Activated T-helper 1 cell treated with anti-CD3 and anti-CD28 coated beads, Interleukin-2, amount 50 U/mL, for 16 hours (primary cell): ENCODE measurements at places on chromosomes 5 and 9.

DNA sequence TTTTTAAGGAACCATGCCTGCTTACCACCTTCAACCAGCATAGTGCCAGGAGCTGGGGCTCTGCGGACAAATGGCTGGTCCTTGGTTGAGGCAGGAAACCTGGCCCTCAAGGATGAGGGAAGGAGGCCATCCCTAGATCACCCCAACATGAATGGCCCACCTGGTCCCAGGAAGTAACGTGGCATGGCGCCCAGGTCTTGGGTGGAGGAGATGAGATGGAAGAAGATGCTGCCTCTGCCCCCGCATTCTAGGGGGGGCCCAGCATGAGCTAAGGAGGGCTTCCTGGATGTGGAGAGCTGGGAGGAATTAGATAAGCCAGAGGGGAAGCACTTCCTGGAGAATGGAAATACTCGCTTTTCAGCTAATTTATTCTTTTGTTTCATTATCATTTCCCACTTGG is 95.0 kb downstream of the DAB2IP start:
- DNase-seq: no peak

DNA sequence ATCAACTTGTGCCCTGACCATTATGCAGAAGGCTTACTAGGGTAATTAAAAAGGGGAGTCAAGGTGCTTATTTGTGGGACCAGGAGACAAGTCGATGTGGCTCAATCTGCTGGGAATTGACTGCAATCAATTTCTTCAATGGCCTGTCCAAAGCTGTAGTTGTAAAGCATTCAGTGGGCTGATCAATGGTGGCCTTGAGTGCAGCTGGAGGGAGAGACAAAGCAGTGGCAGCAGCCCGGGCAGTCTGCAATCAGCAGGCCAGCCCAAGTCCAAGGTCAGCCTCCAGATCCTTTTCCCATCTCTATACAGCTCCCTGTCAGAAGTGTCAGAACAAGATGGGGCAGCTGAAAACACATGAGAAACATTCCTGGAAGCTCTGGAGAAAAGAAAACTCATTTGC is 51.0 kb upstream of the BRINP1 start:
- DNase-seq: no peak

DNA sequence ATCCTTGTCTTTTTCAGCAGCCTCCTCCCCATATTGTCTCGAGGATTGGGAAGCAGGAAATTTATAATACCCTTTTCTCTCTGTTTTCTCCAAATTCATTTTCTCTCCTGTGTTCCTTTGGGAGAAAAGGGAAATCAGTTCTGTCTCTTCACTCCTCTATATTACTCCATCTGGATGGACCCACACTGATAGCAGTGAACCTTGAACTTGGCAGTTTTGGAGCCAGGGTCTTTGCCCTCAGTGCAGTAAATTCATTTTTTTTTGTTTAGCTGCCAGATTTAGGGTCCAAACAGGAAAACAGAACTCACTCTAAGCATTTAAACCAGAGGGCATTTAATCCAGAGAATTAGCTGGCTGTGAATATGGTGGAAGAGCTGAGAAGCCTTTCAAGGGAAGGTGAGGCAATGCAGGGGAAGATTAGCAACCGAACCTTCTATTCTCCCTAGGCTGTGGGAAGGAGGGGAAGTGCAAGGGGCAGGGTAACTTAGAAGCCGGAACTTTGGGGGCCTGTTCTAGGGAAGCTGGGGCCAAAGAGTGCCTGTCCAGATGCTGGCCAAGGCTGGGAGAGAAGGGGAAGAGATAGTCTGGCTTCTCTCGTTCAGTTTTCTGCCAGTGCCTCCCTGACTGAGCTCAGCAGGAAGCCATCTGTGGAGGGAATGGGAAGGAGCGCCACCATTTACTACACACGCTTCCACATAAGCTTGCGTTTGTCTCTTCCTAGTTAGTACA is 16.3 kb upstream of the NPR2 start:
- no peak for DNase-seq

- no peak for DNase-seq
Observed at GRCh38 chr9:23686257-23686656, 139.8 kb downstream of the ELAVL2 start.

- DNase-seq: no peak
Observed at GRCh38 chr5:139812323-139812722, 16.7 kb downstream of the PSD2 start.

DNA sequence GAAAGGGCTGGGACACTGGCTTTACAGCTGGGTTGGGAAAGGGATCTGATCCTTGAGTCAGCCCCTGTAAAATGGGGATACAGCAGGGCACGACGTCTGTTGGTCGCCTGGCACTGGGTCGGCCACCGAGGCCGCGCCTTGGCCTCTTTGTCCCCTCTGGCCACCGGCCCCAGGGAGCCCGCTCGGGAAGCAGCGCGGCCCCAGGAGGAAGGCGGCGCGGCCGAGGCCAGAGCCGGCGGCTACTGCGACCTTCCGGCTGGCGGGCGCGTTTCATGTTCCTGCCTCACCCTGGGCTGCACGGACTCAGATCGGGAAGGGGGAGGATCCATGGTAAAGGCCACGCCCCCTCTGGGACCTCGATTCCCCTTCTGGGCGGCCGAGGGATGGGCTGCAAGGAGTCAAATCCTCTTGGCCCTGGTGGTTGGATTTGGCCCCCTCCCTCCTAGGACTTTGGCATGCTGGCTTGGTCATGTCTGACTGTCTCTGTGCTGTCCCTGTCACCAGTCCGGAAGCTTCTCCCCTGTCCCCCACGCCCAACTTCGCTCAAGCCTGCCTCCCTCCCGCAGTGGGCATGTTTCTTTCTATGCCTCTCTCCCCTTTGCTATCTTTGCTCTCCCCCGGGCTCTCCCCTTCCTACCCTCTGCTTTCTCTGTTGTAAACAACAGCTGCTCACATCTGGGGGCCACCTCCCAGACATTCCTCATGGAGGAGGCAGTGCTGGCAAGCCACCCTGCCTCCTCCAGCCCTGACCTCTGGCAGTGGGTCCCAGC is 25.8 kb downstream of the FPGS start:
- no peak for DNase-seq

GRCh38 chr5:64585646-64586045 is 79.8 kb downstream of the RGS7BP start:
- DNase-seq: no peak

- DNase-seq: no peak
Observed at GRCh38 chr5:127003798-127004495, 26.4 kb downstream of the MARCHF3 start.

DNA sequence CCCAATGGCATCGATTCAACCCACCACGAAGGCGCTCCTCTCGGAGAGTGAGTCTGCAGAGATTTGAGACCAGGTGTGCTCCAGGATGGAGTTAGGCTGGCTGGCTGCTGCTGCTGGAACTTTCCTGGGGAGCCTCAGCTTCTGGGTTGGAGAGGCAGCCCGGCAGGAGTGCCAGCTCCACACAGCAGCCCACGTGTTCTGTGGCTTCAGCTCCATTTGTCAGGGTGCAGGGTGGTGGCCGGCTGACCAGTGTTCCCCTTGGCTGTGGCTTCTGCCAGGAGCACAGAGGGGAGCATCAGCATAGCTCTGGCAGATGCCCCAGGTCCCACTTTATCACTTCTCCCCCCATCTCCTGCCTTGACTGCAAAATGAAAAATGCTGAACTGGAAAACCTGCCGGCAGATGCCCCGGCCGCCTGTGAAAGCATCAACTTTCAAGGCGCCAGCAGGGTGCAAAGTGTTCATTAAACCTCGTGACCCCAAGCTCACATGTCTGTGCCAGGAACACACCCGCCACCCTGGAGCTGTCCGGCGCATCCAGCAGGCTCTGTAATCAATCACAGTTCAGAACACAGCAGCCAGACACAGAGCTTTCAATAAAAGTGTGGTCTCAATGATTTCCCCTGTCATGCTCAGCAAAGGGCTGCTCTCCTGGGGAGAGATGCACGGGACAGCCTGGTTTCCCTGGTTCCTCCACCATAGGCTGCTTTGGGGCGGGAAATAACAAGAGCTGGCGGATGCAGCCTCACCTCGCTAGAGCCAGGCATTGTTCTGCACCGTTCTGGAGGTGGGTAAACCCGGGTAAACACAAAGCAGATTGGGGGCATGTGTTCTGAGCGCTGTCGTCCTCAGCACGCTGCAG is 53.2 kb downstream of the TRIP13 start:
- no peak for DNase-seq

- no peak for DNase-seq
Observed at GRCh38 chr9:104025104-104025503, 69.0 kb upstream of the SMC2 start.

- DNase-seq: no peak
Observed at GRCh38 chr9:34046784-34047379, 1.8 kb downstream of the UBAP2 start.

GRCh38 chr9:8552732-8553131 is 753.2 kb upstream of the DMAC1 start:
- DNase-seq: no peak

GRCh38 chr5:73282383-73282782 is 109.4 kb downstream of the TMEM174 start:
- no peak for DNase-seq

GRCh38 chr9:96417051-96417586 is 1.1 kb downstream of the ZNF367 start:
- peak; percentile 87 for DNase-seq

GRCh38 chr5:78046006-78046405 is 248.5 kb downstream of the AP3B1 start:
- DNase-seq: no peak

- DNase-seq: no peak
Observed at GRCh38 chr9:113587471-113588031, 124.0 kb downstream of the RGS3 start.

- no peak for DNase-seq
Observed at GRCh38 chr5:72644296-72644695, 137.1 kb upstream of the ZNF366 start.

DNA sequence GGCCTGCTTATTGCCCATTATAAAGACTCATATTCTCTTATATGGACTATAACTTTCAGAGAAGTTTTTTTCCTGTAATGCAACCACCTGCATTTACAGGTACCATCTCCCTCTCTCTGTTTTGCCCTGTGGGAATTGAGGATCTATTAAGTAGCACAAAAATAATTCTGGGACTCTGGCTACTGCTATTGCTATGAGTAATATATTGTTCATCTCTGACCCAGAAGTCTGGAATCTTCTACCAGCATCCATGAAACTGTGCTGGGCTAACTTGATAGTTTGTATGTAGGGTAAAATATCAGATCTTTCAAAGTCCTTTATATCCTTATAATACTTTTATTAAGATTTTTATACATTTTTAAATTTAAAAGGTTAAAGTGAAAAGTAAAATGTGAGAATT is 607.2 kb downstream of the EFNA5 start:
- no peak for DNase-seq

DNA sequence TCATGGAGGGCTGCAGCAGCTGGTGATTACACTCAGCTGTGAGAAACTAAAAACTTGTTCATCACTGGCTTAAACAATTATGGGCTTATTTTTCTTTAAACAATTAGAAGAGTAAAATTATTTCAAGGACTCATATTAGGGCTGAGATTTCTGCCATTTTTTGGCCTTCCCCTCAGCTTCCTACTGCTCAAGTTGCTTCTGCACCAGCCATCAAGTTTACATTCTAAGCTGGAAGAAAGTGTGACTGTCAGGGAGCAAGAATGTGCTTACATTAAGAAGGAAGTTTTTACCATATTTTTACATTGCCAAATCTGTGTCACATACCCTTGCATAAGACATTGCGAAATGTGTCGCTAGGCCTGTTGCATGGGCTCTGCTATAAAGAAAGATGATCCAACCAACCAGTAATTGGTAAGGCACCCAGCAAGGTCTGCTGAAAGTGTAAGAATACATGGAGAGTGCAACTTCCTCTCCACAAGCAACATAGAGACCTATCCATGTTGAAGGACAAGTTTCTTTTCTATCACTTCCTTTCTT is 260.3 kb upstream of the CDH10 start:
- no peak for DNase-seq

- no peak for DNase-seq
Observed at GRCh38 chr5:68465934-68466551, 250.5 kb downstream of the PIK3R1 start.

DNA sequence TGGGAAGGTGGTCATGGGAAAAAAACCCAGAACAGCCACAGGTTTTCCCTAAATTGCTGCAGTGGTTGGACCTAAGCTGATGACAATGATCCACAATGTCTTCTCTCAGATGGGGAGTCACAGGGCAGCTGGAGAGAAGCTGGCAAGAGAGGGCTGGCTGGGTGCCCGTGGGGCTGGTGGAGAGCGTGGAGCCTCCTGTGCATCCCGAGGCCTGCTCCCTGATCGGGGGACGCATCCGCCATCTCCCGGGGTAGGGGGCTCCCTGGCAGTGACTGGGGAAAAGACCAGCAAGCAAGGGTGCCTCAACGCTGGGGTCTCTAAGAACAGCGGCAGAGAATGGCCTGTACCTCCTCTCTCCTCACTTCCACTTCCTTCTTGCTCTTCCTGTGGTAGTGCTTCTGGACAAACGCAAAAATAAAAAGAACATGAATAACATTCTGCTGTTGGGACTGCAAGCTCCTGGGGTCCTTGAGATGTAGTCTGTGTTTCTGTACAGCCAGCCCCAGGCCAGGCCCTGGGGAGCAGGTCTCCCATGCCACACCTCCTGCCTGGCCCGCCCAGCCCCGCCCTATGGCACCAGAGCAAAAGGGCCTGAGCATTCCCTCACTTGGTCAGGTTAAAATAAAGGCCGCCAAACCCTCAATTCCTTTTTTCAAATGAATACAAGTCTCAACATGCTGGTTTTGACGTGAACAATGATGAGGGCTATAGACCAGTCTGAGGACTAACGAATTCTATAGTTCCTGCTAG is 7.0 kb upstream of the MRNIP start:
- no peak for DNase-seq

DNA sequence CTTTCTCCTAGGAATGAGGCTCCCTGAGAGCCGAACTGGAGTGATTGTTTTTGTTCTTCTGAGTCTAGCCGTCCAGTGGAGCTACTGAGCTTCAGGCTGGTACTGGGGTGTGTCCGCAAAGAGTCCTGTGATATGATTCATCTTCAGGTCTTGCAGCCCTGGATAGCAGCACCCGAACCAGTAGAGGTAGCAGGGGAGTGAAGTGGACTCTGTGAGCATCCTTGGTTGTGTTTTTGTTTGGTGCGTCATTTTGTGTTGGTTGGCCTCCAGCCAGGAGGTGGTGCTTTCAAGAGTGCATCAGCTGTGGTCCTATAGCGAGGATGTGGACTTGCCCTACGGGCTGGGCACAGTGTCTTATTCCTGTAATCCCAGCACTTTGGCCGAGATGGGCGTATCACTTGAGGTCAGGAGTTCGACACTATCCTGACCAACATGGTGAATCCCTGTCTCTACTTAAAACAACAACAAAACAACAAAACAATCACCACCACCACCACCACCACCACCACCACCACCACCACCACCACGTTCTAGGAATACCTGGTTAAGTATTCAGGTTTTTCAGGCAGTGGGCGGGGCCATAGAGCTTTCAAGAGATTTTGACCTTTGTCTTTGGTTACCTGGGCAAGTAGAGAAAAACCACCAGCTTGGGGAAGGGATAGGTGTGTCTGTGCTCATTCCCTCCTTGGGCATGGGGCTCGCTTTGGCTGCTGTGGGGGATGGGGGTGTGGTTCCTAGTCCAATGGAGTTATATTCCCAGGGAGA is 154.0 kb downstream of the WDR70 start:
- no peak for DNase-seq
